ENCODE measurements at places on chromosomes 5 and 9.

DNA sequence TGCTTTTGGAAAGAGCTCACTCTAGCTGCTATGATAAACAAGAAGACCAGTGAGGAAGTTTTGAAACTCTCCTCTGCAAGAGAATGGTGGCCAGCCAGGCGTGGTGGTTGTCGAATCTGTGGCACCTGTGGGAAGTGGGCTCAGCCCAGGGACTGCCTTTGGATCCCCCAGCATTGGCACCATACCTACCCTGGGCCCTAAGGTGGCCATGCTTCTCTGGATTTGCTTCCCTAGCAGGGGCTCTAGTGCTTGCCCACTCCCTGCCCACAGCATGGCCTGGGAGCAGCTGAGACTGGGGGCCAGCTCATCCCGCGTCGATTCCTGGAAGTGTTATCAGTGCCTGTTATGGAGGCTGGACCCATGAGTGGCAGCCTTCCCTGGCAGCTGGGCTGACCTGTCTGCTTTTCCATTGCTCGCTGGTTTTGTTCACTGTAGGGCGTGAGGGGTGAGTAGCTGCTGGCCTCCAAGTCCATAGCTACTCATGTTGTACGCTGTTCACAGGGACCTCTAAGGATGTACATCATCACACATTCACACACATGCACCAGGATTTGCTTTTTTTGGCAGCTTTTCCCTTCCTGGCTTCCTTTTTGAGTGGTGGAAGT lies 2.3 kb downstream of the SLC22A4 start:
- DNase-seq: no peak

GRCh38 chr5:40838086-40838485 lies 3.1 kb upstream of the RPL37 start:
- no peak for DNase-seq

- no peak for DNase-seq
Observed at GRCh38 chr9:89491694-89492093, 6.2 kb downstream of the SEMA4D start.

DNA sequence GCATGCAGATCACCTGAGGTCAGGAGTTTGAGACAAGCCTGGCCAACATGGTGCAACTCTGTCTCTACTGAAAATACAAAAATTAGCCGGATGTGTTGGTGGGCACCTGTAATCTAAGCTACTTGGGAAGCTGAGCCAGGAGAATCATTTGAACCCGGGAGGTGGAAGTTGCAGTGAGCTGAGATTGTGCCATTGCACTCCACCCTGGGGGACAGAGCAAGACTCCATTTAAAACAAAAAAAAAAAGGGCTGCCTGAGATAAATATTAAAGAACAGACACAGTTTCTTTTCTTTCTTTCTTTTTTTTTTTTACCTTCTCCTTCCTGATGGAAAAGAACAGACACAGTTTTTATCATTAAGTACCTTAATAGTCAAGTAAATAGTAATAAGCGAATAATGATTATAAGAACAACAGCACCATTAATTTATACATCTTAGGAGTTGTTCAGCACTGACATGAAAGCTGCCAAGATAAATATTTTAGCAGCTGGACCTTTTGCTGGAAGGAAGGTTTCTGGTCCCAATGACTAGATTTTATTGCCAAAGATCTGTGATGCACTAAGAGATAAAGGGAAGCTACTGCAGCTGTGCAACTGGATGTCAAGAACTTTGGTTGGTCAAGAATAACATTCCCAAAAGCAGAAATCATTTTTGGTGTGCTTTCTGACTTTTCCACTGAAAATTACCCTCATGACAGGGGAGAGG lies 7.0 kb downstream of the CENPP start:
- DNase-seq: no peak

DNA sequence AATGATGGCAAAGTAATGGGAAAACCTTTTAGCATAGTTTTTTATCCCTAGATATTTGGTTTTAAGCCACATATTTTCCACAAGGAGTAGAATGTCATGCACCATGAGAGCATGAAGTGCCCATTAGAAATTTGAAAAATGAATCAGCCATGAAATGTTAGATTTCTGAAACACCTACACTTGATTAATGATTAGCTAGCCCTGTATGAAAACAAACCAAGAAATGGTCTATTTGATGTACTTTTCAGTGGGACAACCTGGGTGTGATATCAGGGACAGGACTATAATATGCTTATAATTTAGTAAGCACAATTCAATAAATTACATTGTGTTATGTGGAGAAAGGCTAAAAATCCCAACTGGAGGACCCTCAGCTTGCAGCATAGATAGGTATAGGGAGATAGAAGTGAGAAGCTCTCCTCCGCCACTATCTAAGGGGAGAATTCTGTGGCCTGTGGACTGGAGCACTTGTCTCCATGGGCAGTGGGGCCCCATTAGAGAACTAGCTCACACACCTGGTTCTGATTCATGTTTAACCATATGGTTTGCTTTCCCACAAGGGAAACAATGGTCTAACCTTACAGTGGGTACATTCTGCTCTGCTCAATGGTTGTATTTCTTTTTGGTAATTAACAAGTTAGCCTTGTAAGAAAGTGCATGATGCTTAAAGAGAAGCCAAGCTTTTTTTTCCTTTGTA lies 35.2 kb downstream of the NUP214 start:
- DNase-seq: no peak

DNA sequence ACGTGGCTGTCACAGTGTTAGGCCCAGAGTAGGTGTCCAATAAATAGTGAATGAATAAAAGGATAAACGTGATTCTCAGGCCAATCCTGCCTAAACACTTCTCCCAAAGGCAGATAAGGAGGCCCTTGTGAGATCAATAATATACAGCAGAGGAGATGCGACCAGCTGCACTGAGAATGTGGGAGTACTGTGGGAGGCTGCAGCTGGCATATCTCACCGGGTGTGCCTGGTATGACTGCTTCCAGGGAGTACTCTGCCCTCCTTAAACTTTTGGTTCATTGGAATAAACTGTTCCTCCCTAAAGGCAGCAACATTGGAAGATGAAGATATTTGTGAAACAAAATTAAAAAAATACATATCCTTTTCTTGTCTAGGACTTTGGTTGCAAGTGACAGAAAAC lies 57.1 kb upstream of the PTPN3 start:
- DNase-seq: no peak

- no peak for DNase-seq
Observed at GRCh38 chr5:153672347-153673090, 182.0 kb downstream of the GRIA1 start.

DNA sequence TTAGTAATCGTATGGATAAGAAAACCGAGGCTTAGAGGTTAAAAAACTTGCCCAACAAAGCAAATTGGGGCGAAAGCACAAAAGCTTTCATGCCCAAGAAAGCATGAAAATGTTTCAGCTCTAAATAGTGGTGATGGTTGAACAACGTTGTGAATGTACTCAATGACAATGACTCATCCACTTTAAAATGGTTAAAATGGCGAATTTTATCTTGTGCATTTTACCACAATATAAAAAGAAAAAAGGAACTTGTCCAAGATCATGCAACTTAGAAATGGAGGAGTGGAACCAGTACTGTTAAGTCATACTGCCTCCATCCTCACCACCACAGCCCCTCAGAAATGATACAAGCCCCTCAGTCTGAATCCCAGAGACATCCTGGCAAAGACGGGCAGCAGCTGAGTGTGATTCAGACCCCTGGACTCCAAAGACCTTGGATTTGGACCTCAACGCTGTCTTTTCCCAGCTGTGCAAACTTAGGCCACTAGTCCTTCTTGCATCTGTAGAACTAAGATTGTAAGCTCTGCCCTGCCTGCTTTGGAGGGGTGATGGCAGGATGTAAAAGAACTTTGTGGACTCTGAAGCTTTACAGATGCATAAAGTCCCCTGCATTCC lies 158.4 kb downstream of the GABBR2 start:
- no peak for DNase-seq

DNA sequence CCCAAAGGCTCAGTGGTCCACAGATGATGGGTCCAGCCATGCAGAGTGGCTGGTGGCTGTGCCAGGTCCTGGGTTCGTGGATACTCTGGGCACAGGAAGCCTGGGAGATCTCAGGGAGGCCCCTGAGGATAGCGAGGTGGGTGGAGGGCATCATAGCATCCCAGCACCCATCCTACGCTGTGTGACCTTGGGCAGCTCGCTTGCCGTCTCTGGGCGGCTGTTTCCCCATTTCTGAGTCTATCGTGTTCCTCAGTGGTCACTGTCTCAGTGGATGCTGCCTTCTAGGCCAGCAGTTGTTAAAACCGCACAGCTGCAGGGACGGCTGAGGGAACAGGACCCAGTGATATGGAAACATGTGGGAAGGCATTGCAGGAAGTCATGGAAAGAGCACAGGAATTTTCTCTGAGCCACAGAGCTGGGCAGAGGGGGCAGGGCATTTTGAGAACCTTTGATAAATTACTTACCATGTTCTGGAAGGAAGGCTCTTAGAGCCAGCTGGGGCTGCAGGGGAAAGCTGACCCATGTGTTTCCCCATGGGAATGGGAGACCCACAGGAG lies 86.4 kb upstream of the COL5A1 start:
- no peak for DNase-seq
